Activated T-cell treated with anti-CD3 and anti-CD28 coated beads, Interleukin-2, amount 50 U/mL, for 4 hours (primary cell): ENCODE measurements at places on chromosomes 2 and 18. TPM values are rescaled to one million over a fixed set of nuclear protein-coding genes. Genes with fewer than 3 reads are reported as not detected.

DNA sequence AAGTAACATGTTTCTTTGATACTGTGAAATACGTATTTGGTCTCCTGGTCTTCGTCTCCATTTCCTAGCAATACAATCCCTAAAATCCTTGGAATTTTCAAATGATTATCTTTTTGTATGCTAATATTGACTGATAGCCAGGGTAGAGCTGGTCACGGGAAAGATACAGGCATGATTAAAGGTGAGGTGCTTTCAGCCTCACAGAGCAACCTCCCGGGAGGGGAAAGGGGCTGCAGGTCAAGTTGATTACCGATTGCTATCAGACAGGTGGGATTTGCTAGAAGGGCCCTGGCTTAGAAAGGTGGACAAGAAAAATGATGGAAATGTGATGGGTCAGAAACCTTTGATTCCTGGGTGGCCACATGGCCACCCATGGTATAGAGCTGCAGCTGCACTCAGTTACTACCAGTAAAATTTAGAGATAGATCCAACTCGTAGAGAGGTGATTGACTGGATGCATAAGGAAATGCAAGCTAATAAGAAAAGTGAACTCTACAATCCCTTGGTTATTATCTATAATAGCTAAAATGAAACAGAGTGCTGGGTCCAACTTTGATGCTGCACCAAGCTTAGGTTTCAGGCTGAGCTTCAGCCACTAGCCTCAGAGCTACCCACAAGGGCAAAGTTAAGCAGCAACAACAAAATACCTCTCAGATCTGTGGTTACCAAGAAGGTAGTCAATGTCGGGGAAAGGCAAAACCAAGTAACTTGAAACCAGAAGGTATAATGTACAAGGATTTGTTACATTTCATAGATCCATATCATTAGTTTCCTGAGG, 15.3 kb downstream of the YPEL5 start:
- DNase-seq, result no peak

DNA sequence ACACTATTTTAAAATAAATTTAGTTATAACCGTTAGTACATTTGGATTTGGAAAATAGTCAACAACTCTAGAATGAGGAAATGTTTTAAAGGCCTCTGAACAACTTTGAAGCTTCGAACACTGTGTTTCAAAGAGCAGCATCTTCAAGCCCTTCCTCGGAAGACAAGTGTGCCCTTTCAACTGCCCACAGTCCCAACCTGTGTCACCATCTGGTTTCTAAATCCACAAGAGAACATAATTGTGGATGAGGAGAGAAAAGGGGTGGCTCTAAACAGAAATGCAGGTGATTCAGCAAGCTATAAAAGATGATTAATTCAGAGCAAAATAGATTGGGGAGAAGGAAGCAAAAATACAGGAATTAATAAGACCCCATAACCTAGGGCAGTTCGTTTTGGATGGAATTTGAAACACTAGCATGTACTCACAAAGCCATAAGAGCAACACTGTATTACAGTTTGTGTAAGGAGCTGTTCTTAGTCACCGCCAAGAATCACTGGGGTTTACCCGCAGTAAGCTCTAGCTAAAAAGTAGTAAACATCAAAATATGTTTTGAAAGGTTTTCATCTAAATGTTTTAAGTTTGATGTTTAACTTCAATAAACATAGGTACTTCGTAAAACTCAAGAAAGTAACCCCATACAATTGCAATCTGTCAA, 160.7 kb downstream of the EIPR1 start:
- DNase-seq, result no peak

DNA sequence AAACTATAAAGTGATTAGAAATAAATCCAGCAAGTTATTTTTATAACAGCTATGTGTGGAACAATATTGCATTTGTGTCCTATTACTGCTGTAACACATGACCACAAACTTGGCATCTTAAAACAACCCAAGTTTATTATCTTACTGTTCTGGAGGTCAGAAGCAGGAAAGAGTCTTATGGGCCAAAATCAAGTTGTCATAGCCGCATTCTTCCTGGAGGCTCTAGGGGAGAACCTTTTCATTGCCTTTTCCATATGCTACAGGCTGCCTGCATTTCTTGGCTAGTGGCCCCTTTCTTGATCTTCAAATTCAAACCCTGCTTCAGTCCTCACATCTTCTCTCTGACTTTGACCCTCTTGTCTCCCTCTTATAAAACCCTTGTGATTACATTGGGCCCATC, 27.0 kb upstream of the HNRNPLL start:
- no peak for DNase-seq

CD207 gene
- total RNA-seq, result not detected

WNT6 gene
- not detected for total RNA-seq

DNA sequence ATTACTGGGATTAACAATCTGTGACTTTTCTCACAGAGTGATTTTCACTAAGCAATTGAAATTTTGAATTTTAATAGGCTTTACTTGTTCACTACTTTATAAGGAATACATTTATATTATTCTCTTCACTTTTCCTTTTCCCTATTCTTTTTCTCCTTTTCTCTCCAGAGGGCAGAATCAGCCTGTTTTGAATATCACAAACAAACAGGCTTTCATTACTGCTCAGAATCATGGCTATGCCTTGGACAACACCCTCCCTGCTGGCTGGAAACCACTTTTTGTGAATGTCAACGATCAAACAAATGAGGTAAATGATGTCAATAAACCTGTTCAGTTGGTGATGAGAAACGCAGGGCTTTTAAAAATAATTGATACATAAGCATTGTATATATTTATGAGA, 35.3 kb downstream of the CPS1 start:
- no peak for DNase-seq

RAB31 gene
- total RNA-seq, result 0.40 TPM

PKDCC gene
- 0.19 TPM for total RNA-seq

DNA sequence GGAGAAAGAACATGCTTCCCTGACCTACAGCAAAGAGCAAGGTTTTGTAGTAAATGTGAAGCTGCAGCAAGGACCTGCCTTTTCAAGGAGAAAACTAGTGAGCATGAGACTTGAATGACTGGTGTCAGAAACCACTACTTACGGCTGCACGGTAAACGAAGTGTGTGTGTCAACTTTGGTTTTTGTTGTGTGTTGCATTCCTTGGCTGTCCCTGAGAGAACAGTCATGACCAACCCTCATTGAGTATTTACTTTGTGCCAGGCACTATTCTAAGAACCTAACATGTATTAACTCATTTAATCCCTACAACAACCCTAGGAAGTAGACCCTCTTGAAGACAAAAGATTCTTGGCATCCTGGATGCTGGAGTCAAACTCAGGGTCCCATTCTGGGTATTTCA, 22.8 kb downstream of the ACMSD start:
- DNase-seq, result no peak

GRCh38 chr2:159515441-159515840, 100.9 kb downstream of the BAZ2B start:
- DNase-seq, result no peak

- DNase-seq, result no peak
Observed at GRCh38 chr2:208467564-208467963, 61.0 kb downstream of the PTH2R start.

DNA sequence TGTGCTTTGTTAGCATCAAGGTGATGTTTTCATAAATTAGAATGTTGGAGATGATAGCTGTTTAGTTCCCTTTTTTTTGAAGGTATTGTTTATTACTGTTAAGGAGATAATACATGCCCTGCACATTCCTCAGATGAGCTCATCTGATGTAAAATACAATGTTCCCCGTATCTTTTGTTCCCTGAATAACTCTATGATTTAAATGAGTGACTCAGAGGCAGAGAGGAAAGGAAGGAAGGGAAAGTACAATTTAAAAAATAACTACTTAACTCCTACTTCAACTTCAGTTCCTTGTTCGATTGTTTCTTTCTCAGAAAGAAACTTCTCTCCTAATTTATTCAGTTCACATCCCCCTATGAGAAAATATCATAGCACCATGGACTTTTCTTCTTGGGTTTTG, 208.7 kb downstream of the KCNE4 start:
- DNase-seq, result no peak
